Stimulated activated CD4-positive, alpha-beta T cell treated with anti-CD3 and anti-CD28 coated beads, Interleukin-15, amount 100 ng/mL, for 1 hour (primary cell): ENCODE measurements at places on chromosomes 16 and 17.

- no peak for DNase-seq
Observed at GRCh38 chr17:73105431-73105830, 12.9 kb upstream of the SLC39A11 start.

GRCh38 chr16:8935989-8936388 is 27.7 kb downstream of the USP7 start:
- no peak for DNase-seq

- DNase-seq, result no peak
Observed at GRCh38 chr16:77548766-77549165, 113.9 kb upstream of the ADAMTS18 start.

DNA sequence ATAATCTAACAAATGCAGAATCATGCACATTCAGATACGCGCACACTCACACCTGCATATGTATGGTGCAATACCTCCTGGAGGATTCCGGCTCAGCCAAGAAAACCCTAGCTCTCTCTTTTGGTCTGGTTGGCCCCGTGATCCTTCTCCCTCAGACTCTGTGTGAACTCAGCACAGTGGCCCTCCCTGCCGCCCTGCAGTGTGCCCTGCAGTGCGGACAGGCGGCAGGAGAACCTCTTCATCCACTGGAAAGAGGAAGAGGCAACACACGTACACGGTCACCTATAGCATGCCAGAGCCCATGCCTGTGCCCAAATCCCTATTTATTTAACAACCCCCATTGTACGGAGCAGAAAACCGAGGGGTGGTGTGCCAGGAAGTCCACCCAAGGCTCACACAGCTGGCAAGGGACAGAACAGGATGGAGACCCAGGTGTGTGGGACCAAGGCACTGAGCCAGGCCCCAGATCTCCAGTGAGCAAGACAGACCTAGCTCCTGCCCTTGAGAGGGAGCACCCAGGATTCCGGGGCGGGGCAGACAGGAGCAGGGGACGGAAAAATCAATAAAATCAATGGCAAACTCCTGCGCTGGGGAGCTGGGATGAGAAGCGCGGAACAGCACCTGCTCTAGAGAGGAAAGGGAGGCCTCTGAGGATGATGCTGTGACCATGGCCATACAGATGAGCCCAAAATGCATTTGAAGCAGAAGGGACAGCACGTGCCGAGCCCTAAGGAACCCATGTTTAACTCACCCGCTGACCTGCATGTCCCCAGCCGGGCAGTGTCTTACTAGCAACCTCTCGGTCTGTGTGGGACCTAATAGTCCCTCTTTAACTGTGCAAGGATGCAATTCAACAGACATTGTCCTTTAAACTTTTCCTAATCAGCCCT is 54.7 kb upstream of the CIBAR2 start:
- no peak for DNase-seq

DNA sequence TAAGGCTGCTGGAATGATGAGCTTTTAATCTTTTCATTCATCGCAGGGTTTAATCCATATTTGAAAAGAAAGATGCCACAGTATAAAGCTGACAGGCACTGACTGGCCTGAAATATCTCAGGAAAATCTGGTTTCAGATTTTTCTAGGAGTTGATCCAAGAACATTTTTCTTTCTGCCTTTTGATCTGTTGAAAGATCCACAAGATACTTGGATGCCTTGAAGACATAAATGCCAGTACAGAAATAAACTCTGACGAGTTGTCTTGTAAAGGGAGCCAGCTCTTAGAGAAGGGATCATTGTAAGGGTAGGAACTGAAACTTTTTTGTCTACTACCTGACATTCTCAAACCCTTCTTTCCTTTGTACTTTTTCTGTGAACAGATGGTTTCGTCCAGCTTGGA is 25.4 kb upstream of the KRT20 start:
- DNase-seq, result no peak

- no peak for DNase-seq
Observed at GRCh38 chr16:35506018-35506897, 2046.8 kb downstream of the TP53TG3F start.

DNA sequence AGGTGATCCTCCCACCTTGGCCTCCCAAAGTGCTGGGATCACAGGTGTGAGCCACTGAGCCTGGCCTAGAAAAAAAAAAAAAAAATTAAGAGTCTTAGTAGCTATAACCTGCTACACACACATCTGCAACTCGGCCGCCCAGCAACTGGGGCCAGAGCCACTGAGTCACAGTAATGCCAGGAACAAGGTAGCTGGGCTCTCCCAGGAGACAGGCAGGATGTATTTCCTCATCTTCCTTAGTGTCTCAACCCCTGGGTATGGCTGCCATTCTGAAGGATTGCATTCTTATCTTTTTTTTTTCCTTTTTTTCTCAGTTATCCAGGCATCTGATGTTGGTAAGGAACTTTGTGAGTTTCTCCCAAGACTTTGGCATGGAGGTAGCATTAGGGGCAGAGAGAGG is 7.1 kb upstream of the PSMD3 start:
- DNase-seq, result no peak

- no peak for DNase-seq
Observed at GRCh38 chr17:979212-979538, 401 bp downstream of the NXN start.

- DNase-seq, result no peak
Observed at GRCh38 chr17:33288954-33289353, 4.1 kb downstream of the ASIC2 start.

DNA sequence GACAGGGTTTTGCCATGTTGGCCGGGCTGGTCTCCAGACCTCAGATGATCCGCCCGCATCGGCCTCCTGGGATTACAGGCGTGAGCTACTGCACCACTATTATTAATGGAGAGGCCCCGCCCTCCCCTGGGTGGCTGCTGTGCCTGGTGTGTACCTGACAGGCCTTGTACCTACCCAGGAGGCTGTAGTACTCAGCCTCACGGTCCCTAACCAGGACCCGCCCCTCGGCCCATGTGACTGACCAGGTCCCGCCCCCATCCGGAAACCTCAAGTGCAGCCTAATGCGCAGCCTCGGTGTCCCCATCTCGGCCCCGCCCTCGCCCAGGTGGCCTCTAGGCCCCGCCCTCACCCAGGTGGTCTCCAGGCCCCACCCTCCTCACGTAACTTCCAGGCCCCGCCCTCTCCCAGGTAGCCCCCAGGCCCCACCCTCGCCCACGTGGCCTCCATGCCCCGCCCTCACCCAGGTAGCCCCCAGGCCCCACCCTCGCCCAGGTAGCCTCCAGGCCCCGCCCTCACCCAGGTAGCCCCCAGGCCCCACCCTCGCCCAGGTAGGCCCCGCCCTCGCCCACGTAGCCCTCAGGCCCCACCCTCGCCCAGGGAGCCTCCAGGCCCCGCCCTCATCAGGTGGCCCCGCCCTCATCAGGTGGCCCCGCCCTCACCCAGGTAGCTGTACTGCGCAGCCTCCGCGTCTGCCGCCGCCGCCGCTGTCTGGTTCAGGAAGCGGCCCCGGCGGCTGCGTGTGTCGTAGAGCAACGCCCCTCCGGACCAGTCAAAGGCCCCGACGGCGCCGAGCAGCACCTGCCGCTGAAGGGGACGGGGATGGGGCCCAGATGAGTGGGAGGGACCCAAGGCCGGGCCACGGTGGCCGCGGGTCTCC is 31.0 kb downstream of the HASPIN start:
- peak; percentile 65 for DNase-seq

DNA sequence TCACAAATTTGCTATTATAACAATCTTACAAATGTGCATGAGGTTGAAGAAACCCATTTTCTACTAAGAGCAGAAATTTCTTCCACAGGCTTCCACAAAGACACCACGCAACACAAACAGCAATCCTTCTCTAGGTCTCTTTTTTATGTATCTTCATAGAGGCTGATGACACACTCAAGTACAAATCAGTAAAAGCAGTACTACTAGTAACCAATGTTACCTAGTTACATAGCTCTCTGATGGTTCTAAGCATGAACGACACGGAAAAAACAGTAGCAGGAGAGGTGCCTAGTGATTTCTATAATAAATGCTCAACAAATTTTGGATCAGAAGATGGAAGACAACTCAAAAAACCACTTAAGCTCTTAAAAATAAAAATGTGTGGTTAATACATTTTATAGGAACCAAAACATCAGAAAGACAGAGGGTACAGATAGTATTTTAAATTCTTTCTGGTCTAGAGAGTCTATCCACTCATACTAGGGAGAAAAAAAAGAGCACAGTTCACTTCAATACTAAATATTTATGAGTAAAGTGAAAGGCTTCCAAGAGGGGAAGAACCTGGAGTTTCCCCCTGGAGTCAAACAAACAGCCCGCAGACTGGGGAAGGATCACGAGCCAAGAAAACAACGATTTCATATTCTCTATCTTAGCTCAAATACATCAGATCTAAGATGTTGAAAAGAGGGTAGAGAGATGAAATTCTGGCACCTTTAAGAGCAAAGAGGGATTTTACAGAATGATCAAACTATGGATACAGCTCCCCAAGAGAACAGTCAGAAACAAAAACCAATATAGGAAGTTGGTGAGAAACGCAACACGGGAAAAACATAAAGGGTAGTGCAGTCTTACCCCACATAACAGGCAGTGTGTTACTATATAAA is 40.2 kb downstream of the SMG6 start:
- DNase-seq, result no peak

DNA sequence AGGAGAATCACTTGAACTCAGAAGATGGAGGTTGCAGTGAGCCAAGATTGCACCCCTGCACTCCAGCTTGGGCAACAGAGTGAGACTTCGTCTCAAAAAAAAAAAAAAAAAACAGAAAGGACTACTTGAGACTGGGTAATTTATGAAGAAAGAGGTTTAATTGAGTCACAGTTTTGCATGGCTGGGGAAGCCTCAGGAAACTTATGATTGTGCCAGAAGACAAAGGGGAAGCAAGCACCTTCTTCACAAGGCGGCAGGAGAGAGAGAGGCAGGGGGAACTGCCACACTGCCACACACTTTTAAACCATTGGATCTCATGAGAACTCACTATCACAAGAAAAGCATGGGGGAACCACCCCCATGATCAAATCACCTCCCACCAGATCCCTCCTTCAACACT is 9.0 kb upstream of the MILR1 start:
- no peak for DNase-seq

GRCh38 chr16:89096768-89097391 is 3.2 kb downstream of the ACSF3 start:
- DNase-seq, result no peak

DNA sequence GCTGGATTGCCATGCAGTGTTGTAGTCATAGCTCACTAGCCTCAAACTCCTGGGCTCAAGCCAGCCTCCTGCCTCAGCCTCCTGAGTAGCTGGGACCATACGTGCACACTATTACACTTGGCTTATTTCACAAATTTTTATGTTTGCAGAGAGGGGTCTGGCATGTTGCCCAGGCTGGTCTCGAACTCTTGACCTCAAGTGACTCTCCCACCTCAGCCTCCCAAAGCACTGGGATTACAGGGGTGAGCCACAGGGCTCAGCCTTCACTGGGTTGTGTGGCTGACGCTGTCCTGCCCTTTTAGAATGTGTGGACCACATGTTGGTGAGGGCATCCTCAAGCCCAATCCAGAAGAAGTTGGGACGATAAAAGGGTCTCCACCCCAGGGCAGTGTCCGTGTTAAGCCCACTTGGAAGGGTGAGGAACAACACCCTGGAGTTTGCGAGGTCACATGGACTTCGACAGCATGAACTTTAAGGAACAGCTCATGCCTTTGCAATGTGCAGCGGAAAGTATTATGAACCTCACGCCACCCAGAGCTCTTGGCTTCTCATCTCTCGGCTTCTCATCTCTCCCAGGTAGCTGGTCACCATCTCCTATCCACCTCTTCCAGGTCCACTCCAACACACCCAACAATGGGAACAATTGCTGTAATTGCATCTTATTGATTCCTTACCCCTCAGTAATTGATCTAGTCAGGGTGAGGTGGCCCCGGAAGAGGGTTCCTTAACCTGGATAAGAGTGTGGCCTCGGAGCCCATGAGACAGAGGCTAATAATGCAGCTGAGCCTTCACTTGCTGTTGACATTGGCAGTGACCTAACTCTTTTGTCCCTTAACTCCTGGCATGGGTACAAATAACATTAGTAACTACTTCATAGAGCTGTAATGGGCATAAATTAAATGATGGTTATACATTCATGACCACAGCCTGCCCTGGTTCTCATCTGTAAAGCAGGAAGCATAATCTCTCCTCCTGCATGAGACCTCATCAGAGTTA is 6.7 kb downstream of the FOXL1 start:
- no peak for DNase-seq

DNA sequence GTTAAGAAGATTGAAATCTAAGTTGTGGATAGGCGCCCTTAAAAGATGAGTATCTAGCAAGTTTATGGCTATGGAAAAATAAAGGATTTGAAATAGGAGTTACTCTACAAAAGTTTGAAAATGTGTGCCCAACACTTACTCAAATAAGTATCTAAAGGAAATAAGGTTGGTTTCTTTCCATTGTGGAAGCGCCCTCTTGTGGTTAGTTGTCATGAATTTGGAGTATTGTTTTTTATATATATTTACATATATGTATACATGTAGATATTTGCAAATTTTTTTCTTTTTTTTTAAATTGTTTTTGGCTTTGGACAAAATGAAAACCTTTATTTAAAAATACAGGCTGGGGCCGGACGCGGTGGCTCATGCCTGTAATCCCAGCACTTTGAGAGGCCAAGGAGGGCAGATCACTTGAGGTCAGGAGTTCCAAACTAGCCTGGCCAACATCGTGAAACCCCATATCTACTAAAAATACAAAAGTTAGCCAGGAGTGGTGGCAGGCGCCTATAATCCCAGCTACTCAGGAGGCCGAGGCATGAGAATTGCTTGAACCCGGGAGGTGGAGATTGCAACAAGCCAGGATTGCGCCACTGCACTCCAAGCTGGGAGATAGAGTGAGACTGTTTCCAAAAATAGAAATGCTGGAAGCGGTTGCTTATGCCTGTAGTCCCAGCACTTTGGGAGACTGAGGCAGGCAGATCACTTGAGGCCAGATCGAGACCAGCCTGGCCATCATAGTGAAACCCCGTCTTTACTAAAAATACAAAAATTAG is 24.0 kb upstream of the VPS4A start:
- no peak for DNase-seq

DNA sequence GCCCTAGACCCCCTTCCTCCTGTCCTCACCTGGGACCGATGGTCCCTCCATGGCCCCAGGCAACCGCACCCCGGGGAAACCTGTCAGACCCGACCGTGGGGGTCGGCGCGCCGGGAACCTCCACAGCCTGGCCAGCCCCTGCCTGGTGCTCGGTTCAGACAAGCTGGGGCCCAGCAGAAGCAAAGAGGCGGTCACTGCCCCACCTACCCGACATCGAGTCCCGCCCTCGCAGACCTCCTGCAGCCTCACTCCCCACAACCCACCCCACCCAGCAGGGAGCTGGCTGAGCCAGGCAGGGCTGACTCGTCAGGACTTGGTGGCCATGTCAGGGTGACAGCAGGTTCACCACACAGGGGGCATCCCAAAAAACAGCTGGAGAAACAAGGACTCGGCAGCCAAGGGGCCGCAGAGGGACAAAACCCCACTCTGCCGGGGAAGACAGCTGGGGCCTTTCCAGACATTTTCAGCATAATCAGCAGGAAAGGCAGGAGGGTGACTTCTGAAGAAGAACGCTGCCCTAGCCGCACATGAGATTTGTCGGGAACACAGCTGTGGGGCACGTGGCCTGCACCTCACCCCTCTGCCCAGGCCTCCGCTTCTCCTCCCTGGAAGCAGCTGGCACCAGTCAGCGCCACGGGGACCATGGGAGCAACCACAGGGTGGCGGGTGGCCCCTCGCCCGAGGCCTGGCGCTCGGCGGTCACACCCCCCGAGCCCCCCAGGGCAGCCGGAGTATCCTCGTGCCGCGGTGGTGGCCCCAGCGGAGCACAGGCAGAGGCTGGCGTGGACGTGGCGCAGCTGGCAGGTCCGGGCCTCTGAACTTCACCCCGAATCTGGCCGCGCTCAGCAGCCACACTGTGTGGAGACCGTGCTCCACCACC is 22.9 kb downstream of the GNPTG start:
- DNase-seq, result no peak

- DNase-seq, result no peak
Observed at GRCh38 chr17:50430821-50431618, 5.0 kb downstream of the ACSF2 start.

GRCh38 chr17:20214794-20215193 is 205.6 kb downstream of the SPECC1 start:
- DNase-seq, result no peak
